CD4-positive, alpha-beta T cell treated with Interleukin-10 for 1 hour (primary cell): ENCODE measurements at places on chromosomes 1 and 21.

- DNase-seq = no peak
Observed at GRCh38 chr1:25579292-25580252, 36.2 kb downstream of the LDLRAP1 start.

DNA sequence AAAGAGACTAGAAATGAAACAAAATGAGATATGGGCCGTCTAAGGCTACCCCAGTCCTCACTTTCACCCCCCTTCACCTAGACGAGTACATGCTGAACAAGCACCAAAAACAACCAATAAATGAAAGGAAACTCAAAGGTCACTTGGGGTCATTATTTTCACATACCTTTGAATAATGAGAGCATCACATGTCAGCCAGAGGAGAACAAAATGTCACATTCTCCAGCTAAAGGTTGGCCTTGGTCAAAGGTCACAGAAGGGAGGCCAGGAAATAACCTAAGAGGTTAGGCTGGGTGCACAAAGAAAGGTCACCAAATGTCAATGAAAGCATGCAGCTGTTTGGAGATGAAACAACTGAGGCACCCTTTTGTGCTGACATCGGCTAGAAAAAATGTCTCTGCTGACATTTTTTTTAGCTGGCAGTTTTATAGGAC, 288.7 kb upstream of the USP25 start:
- DNase-seq = no peak

DNA sequence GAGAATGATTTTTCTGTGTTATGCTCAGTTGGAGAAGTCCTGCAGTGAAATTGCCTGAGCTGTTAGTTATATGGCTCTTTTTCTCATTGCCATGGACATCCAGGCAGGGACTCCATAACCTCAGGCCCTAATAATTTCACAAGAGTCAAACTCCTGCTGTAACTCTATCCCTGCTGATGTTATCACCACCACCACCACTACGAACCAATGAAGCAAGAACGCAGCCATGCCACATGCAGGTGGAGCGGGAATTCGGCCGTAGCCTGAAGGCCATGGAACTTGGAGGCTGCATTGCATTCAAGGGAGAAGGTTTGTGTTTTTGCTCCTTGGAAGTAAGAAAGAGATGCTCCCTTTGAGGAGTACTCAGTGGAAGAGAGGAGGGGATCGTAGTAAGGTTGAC, 16.8 kb upstream of the DLGAP3 start:
- no peak for DNase-seq

- no peak for DNase-seq
Observed at GRCh38 chr1:72066431-72066830, 215.9 kb downstream of the NEGR1 start.

GRCh38 chr1:66331658-66332547, 202.1 kb upstream of the SGIP1 start:
- DNase-seq = peak; percentile 66

DNA sequence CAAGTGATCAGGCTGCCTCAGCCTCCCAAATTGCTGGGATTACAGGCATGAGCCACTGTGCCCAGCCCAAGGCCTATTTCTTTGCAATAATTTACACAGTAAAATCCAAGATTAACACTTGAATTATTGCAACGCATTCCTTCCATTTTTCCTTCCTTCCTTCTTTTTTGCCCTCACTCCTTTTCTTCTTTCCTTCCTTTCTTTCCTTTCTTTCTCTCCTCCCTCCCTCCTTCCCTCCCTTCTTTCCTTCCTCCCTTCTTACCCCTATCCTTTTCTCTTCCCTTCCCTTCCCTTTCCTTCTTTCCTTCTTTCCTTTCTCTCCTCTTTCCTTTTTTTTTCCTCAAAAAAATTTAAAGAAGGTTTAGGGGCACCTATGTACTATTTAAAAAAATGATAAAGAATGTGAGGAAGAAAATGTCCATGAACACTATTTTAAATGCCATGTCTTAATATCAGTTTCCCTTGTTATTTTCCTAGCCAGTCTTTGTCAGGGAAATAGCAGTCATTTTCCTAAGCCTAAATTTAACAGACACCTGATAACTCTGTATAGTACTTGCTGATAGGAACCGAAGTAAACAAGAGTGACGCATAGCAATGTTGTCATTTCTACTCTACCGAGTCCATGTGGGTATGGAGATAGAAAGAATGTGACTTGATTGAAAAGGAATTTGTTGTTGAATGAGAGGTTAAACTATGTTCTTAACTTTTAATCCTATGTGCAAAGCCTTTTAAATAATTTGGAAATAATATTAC, 79.8 kb upstream of the HMCN1 start:
- no peak for DNase-seq

GRCh38 chr1:30867537-30867936, 41.0 kb downstream of the SDC3 start:
- DNase-seq = no peak

GRCh38 chr1:64839732-64840405, 95.0 kb downstream of the RAVER2 start:
- DNase-seq = no peak

- DNase-seq = no peak
Observed at GRCh38 chr1:116674011-116674531, 6.5 kb upstream of the IGSF3 start.

GRCh38 chr1:34750610-34751009, 4.2 kb upstream of the GJB5 start:
- DNase-seq = no peak

DNA sequence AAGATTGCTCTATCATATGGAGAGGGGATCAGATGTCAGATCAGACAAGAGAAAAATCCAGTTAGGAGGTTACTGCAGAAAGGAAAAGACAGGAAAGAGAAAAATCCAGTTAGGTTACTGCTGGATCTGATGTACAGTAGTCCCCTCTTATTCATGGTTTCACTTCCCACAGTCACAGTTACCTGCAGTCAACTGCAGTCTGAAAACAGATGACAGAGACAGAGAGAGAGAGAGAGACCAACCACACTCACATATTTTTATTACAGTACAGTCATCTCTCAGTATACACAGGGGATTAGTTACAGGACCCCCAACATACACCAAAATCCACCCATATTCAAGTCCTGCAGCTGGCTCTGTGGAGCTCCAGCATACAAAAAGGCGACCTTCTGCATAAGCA, 29.3 kb downstream of the NUP133 start:
- no peak for DNase-seq

- DNase-seq = no peak
Observed at GRCh38 chr1:110328274-110328673, 10.9 kb upstream of the RBM15 start.

- no peak for DNase-seq
Observed at GRCh38 chr1:202662081-202662480, 48.2 kb downstream of the SYT2 start.

- no peak for DNase-seq
Observed at GRCh38 chr1:83834621-83835264, 164.2 kb downstream of the TTLL7 start.

DNA sequence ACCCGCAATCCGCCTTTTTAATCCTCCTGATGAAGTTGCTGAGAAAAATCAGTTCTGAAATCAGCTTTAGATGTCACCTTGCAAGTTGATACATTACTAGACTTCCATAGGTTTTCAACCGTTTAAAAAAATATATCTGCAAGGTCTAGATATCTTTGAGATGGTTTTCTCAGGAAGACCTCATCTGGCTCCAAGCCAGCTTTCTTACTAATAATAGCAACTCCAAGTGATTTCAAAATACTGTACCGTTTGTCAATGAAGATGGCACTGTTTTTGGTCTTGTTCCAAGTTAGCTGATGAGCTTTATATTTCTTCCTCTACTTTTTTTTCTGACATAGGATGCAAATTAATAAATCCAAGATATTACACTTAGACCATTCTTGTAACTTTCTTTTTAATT, 40.3 kb downstream of the LRRC8C start:
- DNase-seq = no peak

DNA sequence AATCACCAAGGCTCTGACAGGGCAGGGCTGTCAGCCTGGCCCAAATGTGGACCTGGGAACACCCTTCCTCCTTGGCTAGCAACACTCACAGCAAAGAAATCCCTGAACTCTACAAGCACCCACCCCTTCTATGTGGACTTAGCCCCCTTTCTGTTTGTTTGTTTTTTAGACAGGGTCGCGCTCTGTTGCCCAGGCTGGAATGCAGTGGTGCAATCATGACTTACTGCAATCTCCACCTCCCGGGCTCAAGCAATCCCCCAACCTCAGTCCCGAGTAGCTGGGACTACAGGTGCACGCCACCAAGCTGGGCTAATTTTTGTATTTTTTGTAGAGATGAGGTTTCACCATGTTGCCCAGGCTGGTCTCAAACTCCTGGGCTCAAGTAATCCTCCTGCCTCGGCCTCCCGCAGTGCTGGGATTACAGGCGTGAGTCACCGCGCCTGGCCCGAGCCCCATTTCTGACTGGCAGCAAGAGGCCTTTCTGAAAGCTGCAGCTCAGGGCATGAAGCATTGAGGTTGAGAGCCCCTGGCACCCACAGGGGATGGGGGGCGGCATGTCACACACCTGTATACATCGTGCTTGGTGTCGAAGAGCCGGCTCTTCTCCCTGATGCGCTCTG, 16.2 kb downstream of the RIPK4 start:
- DNase-seq = no peak

GRCh38 chr1:68819190-68819829, 322.4 kb upstream of the DEPDC1 start:
- no peak for DNase-seq

DNA sequence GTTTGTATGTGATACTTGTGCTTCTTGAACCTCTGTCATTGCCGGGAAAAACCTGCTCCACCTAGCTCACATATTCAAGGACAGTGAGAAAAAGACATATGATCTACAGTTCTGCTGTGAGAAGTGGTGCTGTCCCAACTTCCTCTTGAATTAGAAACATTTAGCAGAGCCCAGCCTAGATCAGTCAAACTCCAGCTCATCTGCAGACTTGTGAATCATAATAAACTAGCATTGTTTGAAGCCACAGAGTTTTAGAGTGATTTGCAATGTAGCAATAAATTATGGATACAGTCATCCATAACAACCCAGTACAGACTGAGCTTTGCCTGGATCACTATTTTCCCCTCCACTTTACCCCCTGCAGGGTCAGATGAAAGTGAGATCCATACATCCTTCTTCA, 497.8 kb downstream of the PLA2G4A start:
- DNase-seq = no peak

- no peak for DNase-seq
Observed at GRCh38 chr1:93140106-93140505, 40.1 kb downstream of the TMED5 start.

GRCh38 chr21:28336314-28336713, 656.4 kb downstream of the LTN1 start:
- no peak for DNase-seq

- no peak for DNase-seq
Observed at GRCh38 chr1:154968731-154969130, 1.8 kb downstream of the SHC1 start.

DNA sequence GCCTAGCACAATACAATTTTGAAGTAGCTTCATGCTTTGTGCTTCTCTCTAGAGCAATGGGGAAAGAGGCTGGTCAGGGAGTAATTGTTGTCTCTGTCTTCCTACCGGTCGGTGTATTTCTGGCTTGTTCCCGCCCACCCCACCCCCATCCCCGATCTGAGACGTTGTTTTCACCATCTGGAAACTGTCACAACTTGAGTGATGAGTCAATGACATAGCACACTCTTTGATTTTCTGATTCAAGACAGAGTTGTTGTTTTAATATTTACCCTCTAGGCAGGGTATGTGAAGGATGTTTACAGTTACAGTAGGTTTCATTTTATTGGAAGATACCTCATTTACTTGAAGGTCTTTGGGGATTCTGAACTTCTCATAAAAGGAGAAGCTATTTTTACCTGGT, 7.0 kb downstream of the IL12RB2 start:
- DNase-seq = no peak

DNA sequence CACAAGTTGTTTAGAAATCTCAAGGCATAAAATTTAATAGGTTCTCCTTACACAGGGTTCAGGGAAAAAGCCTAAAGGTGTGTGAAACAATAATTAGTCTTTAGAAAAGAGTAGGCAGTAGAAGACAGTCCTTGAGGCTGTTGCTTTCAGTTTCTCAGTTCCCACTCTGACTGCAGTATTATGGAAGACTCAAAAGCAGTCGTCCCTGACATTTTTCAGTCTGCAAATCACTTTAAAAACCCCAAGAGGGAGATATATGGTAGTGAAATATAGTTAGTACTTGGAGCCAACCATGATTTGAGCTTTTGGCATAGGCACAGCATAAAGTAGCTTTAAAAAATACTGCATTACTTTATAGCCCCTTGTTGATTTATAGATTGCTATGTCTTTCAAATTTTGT, 299.7 kb downstream of the OLFM3 start:
- no peak for DNase-seq

DNA sequence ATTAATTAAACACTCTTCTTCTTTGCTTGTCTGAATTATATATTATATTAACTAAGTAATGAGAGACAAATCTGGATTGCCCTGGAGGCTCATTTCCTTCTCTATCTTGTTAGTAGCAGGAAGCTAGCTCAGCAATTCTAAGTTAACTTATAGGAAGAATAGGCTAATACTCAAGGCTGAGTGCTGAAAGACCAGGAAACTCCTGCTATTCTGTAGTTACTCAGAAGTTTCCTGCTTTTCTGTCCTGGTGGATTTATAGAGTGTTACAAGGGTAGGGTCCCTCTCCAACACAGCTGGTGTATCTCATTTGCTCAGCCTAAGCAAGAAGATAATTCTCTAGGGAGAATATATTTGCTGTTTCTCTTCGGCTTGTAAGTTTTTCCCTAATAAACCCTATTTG, 29.2 kb downstream of the HSPA13 start:
- no peak for DNase-seq

GRCh38 chr1:155981266-155982088, 3.1 kb upstream of the ARHGEF2 start:
- DNase-seq = peak; percentile 59

GRCh38 chr1:79124756-79125155, 118.2 kb upstream of the ADGRL4 start:
- DNase-seq = no peak

DNA sequence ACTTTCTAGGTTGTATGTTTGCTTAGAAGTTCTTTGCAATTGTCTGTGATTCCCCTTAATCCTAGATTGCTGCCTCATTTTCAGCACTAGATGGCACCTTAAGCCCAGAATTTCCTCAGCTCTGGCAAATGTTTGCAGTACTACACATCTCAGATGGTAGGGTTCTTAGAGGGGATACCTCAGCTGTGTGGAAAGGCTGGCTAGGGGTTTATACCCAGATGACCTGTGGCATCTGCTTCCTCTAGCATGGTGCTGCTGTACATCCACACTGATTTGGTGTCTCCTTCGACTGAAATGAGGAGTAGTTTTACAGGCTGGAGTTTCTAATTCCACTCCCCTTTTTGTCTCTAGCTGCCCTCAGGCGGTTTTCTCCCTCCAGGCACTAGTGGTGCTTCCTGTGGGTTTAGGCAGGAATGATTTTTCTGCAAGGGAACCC, 23.5 kb downstream of the ASB17 start:
- no peak for DNase-seq

- no peak for DNase-seq
Observed at GRCh38 chr1:226708967-226709396, 30.1 kb downstream of the ITPKB start.

DNA sequence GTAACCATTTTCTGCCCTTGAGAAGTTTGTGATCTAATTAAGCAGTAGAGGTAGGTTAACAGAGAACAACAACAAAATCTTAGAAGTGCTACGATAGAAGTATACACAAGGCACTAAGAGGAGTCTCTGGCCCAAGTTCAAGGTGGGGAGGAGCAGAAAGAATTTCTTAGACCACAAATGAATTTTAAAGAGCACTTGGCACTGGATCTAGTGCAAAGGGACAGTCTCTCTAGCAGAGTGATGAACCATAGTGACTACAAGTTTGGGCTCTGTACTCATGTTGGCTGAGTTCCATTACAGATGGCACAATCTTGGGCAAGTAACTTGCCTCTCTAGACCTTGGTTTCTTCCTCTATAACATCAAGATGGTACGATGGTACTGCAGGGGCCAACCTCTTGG, 33.3 kb upstream of the PIGC start:
- no peak for DNase-seq
